H9 (cell line): ENCODE measurements at places on chromosomes 3 and 15. TPM values are rescaled to one million over a fixed set of nuclear protein-coding genes. Genes with fewer than 3 reads are reported as not detected.

DNA sequence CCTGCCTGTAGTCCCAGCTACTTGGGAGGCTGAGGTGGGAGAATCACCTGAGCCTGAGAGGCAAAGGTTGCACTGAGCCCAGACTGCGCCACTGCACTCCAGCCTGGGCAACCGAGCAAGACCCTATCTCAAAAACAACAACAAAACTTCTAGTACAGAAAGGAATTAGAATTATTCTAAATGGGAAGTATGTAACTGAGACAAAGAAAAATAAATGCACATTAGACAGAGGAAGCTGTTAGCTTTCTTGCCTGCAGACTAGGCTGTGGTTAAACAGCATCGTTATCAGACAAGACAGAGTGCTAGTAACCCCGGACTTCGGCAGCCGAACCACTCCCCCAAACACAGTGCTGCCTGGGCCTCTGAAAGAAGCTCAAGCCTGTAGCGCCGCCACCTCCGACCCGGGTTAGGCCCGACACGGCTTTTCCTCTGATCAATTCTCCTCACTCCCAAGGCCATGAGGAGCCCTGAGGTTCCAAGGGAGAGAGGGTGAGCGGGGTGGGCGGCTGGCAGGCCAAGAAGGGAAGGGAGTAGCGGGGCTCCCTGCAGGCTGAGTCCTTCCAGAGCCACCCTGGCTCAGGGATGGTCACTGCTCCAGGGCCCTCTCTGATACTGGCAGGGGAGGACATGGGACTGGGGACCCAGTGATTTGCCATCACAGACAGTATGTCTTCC is 44.8 kb upstream of the MUC4 start:
- DNase-seq: no peak

- DNase-seq: no peak
Observed at GRCh38 chr3:181695661-181696491, 15.8 kb upstream of the SOX2 start.

DNA sequence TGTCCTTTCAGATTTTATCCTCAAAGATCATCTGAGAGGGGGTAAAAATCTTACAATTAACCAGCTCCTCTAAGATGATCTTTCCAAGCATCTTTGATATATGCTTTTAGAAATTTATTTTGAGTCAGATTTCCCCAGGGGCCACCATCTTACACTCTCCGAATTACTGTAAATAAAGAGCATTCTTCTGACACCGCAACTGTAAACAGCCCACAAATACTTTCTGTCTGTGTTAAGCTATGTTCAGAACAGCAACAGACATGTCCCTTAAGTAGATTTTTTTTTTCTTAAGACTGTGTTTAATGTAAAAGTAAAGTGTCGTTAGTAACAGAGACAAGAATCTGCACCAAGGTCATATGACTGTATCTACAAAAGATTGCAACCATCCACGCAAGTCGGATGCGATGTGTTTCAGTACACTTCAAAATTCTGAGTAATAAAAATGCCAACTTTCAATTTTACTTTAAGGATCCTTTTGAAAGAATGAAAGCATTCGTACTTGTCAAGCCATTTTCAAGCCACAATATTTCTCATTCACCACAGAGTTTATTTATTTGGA is 159.0 kb upstream of the KCNH8 start:
- no peak for DNase-seq

The IL17RD gene
- total RNA-seq: 29.3 and 31.7 TPM in 2 replicates

DNA sequence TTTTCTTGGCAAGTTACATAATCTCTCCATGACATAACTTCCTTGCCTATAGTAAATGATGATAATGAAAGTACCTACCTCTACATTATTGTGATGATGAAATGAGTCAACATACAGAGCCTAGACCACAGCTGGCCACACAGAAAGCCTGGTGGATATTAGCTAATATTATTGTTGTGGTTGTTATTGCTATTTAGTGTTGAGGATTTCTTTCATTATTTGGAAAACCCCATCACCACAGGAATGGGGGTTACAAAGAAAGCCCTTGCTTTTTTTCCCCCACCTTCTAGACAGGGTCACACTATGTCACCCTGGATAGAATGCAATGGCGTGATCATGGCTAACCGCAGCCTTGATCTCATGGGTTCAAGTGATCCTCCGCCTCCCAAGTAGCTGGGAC is 125.0 kb downstream of the PDZRN3 start:
- no peak for DNase-seq

DNA sequence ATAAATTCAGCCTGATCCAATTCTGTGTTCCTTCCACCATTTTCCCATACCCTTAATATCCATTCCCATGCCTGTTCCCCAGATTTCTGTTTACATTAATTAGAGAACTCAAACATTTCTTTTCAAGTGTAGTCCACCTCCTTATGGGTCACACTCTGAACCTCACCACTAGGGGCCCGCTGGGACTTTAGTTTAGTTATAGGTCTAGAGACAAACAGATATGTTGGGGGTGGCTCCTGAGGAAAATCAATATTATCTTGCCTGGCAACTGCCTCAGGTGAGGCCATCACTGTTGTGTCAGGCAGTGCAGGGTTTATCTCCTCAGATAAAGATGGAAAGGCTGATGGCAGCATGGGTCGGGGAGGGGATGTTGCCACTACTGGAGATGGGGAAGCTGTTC is 72.8 kb downstream of the CLDN1 start:
- DNase-seq: no peak
